ENCODE measurements at places on chromosomes 11 and 22.

- DNase-seq = no peak
Observed at GRCh38 chr11:95531116-95531515, 258.5 kb downstream of the FAM76B start.

GRCh38 chr11:45654231-45655011 lies 11.0 kb downstream of the CHST1 start:
- DNase-seq = no peak

DNA sequence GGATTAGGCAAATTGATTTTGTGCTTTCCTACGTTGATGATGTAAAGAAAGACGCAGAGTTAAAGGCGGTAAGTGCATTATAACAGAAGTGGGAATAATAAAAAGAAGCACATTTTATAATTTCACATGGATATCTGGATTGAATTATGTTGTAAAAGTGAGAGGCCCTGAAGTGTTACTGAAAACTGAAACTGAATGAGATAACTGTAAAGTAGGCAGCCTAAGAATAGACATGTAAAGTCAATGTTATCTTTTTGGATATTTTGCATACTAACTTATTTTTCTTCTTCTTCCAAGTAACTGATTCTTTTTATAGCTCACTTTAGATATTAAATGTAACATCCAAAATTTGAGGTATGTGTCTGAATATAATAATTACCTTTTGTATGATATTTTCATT lies 28.3 kb downstream of the ANO5 start:
- no peak for DNase-seq

DNA sequence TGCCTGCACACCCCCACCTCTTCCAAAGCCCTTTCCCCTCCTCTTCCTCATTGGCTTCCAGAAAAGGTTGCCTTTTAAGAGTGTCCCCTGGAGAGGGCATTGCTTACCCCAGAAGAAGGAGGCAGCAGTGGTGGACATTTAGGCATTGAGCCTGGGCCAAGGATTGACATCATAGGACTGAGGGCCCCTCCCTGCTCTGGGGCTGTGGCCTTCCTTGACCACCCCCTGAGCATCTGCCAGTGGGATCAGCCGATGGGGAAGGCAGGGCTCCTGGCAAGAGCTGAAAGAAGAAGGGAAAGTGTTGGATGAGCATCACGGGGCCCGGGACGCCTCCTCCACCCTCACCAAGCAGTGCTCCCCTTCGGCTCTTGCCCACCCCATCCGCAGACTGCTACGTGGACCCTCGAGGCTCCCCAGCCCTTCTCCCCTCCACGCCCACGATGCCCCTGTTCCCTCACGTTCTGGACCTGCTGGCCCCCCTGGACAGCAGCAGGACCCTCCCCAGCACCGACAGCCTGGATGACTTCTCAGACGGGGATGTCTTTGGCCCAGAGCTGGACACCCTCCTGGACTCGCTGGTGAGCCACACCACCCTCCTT lies 37.4 kb downstream of the ZC3H7B start:
- DNase-seq = no peak

GRCh38 chr11:43681401-43681942 lies 934 bp downstream of the HSD17B12 start:
- no peak for DNase-seq

DNA sequence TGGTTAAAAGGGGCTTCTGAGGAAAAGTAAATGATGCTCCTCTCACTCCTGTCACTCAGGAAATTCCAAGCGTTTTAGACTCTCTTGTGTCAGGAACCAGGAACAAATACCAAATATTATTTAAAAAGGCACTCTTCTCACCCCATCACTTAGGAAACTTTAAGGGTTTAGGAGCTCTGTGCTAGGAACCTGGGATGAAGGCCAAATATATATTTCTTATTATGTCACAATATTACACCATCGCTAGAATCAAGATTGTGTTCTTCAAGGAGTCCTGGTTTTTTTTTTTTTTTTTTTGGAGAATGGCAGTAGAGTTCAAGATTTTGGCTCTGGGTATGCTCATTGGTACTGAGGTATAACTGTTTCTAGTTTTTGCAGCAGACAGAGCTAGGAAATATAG lies 79.0 kb upstream of the HEPHL1 start:
- no peak for DNase-seq

- no peak for DNase-seq
Observed at GRCh38 chr22:23094695-23095681, 24.7 kb downstream of the GNAZ start.

DNA sequence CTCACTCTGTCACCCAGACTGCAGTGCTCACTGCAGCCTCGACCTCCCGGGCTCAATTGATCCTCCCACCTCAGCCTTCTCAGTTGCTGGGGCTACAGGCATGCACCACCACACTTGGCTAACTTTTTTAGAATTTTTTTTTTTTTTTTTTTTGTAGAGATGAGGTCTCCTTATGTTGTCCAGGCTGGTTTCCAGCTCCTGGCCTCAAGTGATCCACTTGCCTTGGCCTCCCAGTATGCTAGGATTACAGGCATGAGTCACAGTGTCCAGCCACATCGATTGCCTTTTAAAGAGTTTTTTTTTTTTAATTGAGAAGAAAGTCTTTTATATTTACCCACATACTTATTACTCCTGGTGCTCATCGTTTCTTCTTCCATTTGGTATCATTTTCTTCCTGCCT lies 30.0 kb downstream of the PARVG start:
- no peak for DNase-seq

DNA sequence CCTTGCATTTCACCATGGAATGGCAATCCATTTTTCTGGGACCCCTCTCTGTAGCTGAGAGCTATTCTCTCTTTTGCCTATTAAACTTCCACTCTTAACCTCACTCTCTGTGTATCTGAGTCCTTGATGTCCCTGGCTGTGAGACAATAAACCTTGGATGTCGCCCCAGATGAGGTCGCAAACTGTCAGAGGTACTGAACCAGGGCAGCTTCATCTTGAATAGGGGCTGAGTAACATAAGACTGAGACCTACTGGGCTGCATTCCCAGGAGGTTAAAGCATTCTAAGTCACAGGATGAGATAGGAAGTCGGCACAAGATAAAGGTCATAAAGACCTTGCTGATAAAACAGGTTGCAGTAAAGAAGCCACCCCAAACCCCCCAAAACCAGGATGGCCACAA lies 68.0 kb downstream of the RSF1 start:
- no peak for DNase-seq

DNA sequence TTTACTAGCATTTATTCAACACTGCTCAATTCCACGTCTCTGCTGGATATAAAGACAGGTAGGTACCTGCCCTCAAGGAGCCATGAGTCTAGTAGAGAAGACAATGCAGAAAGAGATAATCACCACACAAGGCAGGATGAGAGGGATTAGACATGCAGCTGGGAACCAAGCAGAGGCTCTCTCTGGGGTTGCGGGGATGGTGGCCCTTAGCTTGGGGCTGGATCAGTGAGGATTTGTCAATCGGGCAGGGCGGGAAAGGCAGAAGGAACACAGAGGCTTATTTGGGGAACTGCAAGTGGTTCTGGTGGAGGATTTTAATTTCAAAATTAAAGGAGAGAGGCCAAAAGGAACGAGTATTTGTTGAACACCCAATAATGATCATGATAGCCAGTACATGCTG lies 8.5 kb upstream of the DMC1 start:
- peak; percentile 18 for DNase-seq

- no peak for DNase-seq
Observed at GRCh38 chr11:3942160-3942955, 86.9 kb downstream of the STIM1 start.

GRCh38 chr22:28442264-28442710 lies 237.4 kb downstream of the TTC28 start:
- DNase-seq = peak; percentile 95

DNA sequence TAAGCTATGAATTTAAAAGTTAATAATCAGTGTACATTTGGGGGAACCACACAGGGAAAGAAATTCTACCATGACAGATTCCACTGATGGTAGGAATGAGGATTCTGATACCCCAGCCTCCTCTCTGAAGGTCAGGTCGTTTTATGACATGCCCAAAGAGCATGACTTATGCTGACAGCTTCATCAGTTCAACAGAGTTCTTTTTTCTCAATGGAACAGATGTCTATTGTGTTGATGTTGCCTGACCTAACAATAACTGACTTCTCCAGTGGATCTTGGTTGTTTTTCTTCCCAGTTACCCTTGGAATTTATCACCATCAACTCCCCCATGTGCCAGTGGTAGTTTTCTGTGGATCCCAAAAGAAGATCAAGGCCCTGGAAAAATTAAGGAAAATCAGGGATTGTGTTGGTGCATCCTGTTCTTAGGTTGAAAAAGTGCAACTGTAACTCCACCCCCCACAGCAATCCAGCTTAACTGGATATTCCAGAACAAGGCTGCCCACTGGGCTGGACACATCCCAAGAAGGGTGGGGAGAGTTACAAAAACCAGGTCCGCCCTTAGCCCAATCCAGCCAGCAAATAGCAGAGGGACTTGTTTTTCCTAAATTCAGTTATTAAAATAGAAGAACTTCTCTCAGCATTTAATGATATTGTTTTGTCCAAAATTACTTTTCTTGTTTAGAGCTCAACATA lies 31.5 kb upstream of the CAT start:
- peak; percentile 42 for DNase-seq

GRCh38 chr11:102488208-102488607 lies 35.6 kb upstream of the TMEM123 start:
- no peak for DNase-seq

- DNase-seq = peak; percentile 42
Observed at GRCh38 chr22:18000441-18001039, 23.8 kb downstream of the MICAL3 start.

- DNase-seq = no peak
Observed at GRCh38 chr11:3723014-3723708, 52.0 kb upstream of the CHRNA10 start.

DNA sequence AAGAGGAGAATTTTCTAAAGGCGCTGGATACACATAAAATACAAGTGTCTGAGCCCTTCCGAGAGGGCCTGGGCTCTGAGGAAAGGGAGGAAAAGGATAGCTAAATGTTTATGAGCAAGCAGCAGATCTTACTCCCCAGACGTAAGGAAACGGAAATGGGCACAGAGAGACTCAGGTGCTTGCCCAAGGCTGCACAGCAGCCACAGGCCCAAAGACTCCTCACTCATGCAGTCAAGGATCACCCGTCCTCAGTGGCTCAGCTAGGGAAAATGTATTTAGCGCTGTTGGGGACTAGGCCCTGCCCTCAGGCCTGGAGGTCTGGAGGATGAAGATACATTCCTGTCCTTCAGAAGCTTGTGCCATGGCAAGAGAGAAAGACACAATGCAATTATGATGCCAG lies 107.2 kb upstream of the SYT13 start:
- DNase-seq = no peak

DNA sequence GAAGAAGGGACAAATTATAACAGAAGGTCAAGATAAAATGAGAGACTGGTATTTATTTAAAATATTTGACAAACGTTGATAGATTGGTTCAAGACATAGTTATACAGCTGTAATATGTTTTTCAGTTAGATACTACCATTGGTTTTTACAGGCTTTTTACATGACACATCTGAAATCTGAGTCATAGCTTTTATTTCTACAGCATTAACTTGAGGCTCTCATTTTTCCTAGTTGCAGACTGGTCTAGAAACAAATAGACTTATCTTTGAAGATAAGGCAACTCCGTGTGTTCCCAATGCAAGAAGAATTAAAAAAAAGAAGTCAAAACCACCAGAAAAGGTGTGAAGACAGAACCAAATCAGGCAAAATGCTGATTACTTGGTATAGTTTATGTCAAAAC lies 31.3 kb downstream of the CEP57 start:
- DNase-seq = no peak

GRCh38 chr11:117871160-117871559 lies 5.3 kb downstream of the FXYD6 start:
- DNase-seq = no peak

- DNase-seq = peak; percentile 65
Observed at GRCh38 chr11:22875869-22876473, 15.7 kb upstream of the CCDC179 start.

- DNase-seq = no peak
Observed at GRCh38 chr22:27149921-27150543, 492.6 kb downstream of the MIAT start.

- no peak for DNase-seq
Observed at GRCh38 chr11:7591107-7591894, 77.5 kb downstream of the PPFIBP2 start.

GRCh38 chr11:128563942-128564641 lies 23.3 kb downstream of the ETS1 start:
- DNase-seq = no peak

- DNase-seq = no peak
Observed at GRCh38 chr11:112511911-112512310, 251.3 kb upstream of the PLET1 start.

- no peak for DNase-seq
Observed at GRCh38 chr11:109507836-109508561, 86.0 kb downstream of the C11orf87 start.

DNA sequence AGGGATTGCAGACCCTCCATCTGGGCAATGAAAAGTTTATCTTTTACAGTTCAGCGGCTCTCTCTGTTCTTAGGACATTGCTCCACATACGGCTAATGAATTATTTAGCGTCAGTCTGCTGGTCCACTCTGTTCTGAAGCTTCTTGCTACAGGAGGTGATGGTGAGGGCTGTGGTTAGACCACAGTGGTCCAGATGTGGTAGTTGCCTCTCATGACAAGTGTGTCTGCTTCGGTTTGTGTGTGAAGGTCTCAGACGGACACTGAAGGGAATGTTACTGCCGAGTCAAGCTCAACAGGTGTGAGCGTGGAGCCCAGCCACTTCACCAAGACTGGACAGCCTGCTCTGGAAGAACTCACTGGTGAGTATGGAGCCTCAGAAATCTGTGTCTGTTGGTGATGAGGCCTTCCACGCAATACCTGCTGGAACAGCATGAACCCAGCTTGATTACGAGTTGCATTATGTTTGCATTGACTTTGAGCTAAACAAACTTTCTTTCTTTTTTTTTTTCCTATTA lies 220.8 kb downstream of the DBX1 start:
- no peak for DNase-seq

DNA sequence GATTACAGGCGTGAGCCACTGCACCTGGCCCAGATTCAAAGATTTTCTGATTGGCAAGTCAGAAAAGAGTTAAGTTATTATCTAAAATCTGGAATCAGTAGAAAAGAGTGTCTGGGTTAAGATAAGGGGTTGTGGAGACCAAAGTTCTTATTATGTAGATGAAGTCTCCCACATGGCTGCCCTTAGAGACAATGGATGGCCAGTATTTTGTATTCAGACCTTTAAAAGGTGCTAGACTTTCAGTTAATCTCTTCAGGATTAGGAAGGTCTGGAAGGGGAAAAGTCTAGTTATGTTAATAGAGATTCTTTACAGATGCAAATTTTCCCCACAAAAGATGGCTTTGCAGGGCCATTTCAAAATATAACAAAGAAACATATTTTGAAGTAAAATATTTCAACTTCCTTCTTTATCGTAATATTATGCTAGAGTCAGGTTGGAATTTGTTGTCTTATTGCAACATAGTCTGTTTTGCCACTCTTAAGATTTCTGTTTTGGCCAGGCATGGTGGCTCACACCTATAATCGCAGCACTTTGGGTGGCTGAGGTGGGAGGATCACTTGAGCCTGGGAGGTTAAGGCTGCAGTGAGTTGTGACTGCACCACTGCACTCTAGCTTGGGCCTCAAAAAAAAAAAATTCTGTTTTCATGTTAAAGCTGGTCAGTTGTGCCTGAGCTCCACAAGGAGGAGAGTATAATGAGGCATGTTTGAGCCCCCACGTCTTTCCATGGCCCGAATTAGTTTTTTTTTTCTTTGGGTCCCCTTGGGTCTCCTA lies 14.0 kb downstream of the GRAMD1B start:
- no peak for DNase-seq
